ENCODE measurements at places on chromosomes 1 and 21.
A peak's percentile ranks its signal among the peaks of the same experiment; 100 is the strongest.

GRCh38 chr1:89877756-89878155, 56.9 kb downstream of the LRRC8D start:
- DNase-seq = no peak

- no peak for DNase-seq
Observed at GRCh38 chr1:53319296-53320101, 8.4 kb downstream of the LRP8 start.

GRCh38 chr1:221241157-221241556, 361.9 kb downstream of the HLX start:
- no peak for DNase-seq

- peak; percentile 86 for DNase-seq
Observed at GRCh38 chr1:179877586-179878265, at the start of gene TOR1AIP2. Gene TOR1AIP2 (minus strand): TSS chr1:179877803. CDS start chr1:179852665, 25,138 bp downstream.

DNA sequence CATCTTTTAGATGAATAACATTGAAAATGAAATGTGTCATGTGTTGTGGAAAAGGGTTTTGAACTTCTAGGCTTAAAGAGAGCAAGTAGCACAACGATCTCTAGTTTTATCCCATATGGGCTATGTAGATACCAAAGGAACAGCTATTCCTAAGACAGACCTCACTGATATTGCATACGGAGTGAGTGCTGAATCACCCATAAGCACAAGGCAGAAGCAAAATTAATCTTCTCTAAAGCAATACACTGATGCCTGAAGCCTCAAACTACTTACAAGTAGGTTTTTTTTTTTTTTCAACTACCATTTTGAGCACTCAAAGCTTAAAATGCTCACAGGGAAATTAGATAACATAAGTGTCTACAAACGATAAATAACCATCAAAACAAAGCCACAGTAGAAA, 5.0 kb upstream of the KMO start:
- DNase-seq = no peak

GRCh38 chr1:1136547-1137230, 20.8 kb upstream of the C1orf159 start:
- no peak for DNase-seq

DNA sequence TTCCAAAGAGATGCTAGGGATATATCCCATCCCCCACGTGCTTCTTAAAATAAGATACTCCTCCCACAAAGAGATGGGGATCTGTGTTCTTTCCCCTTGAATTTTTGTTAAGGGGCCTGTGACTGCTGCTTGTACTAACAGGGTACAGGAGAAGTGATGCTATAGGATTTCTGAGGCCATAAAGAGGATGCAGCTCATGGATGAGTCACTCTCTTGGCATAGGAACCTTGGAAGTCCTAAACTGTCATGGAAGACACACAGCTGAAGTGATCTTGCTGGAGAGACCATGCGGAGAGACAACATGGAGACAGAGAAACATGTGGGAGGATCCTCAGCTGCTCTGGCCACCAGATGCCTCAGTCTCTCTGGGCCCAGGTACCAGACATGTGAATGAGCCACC, 157.2 kb downstream of the S1PR1 start:
- no peak for DNase-seq

GRCh38 chr21:17414766-17415165, 98.1 kb upstream of the CXADR start:
- DNase-seq = no peak

DNA sequence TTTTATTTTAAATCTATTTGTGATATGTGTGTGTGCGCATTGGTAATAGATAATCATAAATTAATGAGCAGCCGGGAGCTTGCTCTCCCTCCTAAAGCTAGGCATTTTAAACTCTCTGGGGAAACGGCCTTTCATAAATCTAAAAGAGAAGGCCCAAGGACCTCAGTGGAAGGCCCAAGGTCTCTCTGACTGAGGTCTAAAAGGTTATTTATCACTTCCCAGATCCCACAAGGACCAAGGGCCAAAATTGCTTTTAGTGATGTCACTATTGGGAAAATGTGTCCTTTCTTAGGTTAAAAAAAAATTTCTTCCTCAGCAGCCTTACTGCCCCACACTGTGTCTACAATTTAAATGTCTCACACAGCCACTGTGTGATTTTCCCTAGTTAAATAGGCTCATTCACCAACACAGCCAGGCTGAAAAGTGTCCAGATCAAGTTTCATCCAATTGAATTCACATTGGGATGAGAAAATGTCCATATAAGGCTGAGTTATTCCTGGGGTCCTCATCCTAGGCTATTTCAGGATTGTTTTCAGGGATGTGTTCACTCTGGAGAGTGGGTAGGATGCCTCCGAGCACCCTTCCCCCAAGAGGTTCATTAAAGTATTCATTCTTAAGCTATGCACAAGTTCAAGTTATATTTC, 46.1 kb downstream of the SLC44A3 start:
- no peak for DNase-seq

DNA sequence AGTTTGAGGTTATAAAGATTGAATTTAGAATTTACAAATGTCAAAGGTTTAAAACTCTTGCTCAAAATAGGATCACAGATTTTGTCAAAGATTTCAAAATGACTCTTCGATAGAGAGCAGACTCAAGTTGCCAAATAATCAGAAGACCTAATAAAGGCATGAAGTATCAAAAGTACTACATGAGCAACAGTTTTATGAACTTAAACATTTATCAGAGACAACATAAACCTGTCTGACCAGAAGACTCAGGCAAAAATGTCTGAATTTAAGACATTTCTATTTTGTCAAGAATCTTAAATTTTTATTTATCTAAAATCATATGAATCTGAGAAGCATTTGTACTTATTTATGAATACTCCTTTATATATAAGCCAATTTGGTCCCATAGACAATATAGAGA, 330.9 kb downstream of the PTPRU start:
- no peak for DNase-seq

GRCh38 chr1:206738370-206739366, 31.9 kb upstream of the IL19 start:
- no peak for DNase-seq

GRCh38 chr1:227886503-227886961, 61.2 kb downstream of the WNT9A start:
- no peak for DNase-seq

- DNase-seq = no peak
Observed at GRCh38 chr1:100320311-100321099, 31.8 kb upstream of the CDC14A start.

DNA sequence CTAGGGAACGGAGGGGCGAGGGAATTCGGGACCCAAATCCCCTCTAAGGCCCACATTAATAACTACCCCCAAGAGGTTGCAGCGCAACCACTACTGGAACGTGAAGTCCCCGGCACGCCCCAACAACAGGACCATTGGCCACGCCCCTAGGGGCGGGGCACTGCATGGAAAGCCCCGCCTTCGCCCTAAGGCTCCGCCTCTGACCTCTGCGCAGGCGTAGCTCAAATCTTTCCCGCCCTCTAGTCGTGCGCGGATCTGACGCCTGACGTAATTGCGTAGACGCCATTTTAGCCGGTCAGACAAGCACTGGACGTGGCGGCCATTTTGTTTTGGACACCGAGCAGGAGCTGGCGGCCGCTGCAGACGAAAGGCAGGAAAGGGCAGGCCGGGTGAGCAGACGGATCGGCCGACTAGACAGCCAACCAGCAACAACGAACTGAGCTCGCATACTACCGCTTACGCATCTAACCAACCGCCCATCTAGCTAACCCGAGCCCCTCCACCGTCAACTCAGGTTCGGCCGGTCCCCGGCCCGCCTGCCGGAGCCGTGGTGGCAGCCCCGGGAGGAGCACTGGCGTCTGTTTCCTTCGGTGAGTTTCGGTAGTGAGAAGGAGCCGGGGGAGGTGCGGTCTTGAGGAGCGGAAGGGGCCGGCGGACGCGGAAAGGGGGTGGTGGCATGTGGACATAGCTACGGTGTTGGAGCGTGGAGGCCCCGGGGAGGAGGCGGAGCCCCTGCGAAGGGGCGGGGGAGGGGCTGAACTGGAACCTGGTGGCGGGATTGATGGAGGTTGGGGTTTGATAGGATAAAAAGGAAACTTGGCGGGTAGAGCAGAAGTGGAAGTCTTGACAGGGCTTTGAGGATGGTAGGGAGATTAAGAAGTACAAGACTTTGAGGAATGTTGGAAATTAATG, at the start of gene CHTOP:
CHTOP (plus strand) TSS at position 313 of the 912 bp plus-strand sequence. CDS start 2,523 bp downstream, outside the sequence.
- peak; percentile 95 for DNase-seq

- no peak for DNase-seq
Observed at GRCh38 chr1:203056516-203056915, 29.3 kb downstream of the MYOG start.

DNA sequence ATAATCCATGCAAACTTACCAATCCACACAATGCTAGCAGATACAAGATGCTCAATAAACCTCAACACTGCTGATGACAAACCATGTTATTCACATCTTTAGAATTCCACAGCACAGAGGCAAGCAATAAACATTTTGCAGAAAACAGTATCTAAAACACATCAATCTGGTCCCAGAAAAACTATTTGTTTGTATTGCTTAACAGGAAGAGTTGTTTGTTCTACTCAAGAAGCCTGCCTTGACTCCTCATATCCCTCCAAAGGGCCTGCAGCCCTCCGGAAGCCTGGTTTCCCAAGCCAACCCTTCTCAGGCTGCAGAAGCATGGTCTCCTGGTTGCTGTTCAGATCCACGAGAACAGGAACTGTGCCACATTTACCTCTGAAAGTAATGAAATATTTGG, 139.7 kb downstream of the RERE start:
- no peak for DNase-seq

DNA sequence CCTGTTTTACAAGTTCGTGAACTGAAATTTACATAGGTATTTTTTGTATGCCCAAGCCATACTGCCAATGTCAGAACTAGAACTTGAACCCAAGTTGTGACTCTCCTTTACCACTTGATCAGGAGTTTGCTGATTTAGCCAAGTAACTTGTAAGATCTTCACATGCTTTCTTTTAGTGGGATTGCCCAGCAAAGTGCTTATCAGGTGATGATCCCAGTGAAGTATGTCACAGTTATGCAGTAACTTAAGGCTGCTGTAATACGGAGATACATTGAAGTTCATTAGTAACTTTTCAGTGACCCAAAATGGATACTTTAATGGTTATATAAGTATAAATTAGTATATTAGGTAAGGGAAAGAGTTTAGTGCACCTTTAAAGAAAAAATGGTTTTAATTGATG, 3.8 kb downstream of the SRSF11 start:
- DNase-seq = no peak

DNA sequence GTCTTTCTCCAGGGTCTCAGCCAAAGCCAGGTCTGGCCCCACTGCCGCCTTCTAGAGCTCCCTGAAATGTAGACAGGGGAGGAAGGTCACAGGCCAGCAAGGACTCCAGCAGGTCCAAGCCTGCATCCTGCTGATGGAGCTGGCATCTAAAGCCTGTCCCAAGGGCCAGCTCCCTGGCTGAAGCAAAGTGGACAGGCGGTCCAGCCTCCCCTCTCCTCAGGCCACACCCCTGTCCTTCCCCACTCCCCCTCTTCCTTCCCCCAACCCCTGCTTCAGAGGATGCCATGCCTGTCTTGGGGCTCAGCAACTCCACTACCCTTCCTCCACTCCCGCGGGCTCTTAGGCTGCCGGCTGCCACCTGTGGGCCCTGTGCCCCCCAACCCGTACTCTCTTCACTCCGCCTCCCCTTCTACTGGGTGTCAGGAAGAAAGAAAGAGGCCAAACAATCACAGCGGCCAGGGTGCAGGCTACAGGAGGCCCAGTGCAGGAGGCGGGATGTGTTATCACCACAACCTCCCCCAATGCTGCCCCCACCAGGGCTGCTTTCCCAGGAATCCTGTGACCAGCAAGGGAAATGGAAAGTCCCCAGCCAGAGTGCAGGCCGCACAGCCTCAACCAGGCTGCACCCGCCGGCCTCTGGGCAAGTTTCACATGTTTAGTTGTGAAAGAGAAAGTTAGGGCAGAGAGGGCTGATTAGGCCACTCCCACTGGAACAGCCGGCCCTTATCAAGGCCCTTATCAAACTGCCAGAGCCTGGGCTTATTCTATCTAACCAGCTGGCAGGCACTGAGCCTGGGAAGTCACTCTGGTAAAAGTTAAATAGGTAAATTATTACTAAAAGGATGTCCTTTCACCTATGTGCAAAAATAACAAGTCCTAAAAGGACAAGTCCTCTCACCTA, 34.1 kb downstream of the ACOT7 start:
- DNase-seq = no peak

- no peak for DNase-seq
Observed at GRCh38 chr1:21783679-21784603, 992 bp upstream of the USP48 start.

- DNase-seq = no peak
Observed at GRCh38 chr1:22884806-22885530, 87.7 kb downstream of the LACTBL1 start.

DNA sequence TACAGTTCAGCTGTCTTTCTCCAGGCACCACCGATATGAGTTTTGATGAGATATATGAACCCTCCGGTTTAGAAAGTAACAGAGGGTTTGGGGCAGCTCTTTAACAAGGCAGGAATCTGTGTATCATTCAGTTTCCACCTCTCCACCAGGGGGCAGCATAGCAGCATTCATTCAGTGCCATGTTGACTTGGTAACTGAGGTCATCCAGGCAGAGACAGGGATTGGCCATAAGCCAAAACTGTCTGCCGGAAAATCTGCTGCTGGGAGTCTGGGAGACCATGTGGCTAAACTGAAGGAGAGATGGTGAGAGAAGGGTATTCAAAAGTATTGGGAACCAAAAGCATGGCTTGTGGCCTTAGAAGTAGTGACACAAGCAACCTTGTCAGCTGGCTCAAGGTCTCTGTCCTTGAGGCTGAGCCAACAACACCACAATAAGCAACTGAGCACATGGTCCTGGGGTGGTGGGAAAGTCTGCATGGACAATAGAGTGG, 98.5 kb downstream of the LMX1A start:
- DNase-seq = peak; percentile 28

GRCh38 chr21:38756746-38757145, 49.0 kb upstream of the ETS2 start:
- no peak for DNase-seq

- DNase-seq = no peak
Observed at GRCh38 chr1:81660286-81660685, 140.4 kb upstream of the ADGRL2 start.

GRCh38 chr1:208100906-208101305, 143.3 kb downstream of the PLXNA2 start:
- DNase-seq = no peak

DNA sequence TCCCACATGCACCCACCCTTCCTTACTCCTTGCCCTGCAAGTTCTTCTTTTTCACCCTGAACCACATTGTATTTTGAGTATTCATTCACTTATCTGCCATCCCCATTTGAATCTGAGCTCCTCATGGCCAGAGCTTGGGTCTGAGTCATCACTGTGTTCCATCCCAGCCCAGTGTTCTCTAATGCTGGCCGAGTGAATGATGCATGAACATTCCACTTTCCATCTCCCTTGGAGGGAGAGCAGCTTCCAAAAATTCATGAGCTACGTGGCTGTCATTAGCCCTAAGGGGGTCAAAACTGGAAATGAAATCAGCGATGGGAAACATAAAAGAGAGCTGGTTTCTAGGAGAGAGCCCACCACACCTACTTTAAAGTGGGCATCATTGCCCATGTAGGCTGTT, 187.0 kb upstream of the USP24 start:
- no peak for DNase-seq

- no peak for DNase-seq
Observed at GRCh38 chr1:220804202-220804586, 17.5 kb downstream of the MTARC1 start.

- no peak for DNase-seq
Observed at GRCh38 chr1:54212872-54213271, 12.9 kb downstream of the MRPL37 start.
